WTC11 (cell line): ENCODE measurements at places on chromosomes 5 and 9.

DNA sequence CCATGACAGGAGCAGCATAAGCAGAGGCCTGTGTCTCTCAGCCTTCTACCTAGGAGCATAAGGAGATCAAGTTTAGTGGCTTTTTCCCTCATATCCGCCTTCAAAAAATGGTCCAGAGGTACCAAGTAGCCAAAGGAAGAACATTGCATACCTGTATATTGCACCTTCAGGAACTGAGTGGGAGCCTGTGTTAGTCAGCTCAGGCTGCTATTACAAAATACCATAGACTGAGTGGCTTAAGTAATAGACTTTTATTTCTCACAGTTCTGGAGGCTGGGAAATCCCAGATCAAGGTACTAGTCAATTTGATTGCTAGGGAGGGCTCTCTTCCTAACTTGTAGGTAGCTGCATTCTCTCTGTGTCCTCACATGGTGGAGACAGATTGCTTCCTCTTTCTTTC is 597.4 kb upstream of the PTGER4 start:
- DNase-seq: no peak

GRCh38 chr9:95725045-95725444 is 150.4 kb upstream of the ERCC6L2 start:
- no peak for DNase-seq

DNA sequence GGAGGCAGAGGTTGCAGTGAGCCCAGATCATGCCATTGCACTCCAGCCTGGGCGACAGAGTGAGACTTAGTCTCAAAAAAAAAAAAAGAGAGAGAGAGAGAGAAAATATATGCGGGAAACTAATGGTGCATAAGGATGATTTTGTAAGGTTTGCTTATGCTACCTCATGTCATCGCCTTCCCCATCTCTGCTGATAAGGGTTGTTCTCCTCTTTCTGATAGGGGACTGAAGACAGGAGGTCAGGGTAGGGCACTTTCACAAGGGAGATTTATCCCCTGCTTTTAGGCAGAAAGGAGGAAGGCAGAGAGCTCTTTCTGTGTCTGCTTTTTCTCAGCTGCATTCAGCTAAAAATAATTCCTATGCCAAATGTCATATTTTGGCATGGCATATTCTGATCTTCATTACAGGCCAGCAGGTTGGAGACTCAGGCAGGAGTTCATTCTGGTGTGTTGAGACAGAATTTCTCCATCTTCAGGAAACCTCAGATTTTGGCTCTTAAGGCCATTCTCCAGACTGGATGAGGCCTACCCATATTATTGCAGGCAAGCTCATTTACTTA is 220.2 kb downstream of the AUH start:
- no peak for DNase-seq

- DNase-seq: no peak
Observed at GRCh38 chr5:137096149-137097103, 402.7 kb downstream of the SPOCK1 start.

- DNase-seq: no peak
Observed at GRCh38 chr9:135000647-135001245, 83.0 kb upstream of the FCN1 start.

- DNase-seq: no peak
Observed at GRCh38 chr9:113446323-113446740, 17.2 kb upstream of the RGS3 start.

- no peak for DNase-seq
Observed at GRCh38 chr9:134546246-134546731, 95.3 kb upstream of the COL5A1 start.
